ENCODE measurements at places on chromosomes 5 and 9.

GRCh38 chr5:168898247-168898911 lies 319.2 kb upstream of the PANK3 start:
- no peak for DNase-seq

GRCh38 chr5:110903966-110904365 lies 165.2 kb downstream of the SLC25A46 start:
- no peak for DNase-seq

GRCh38 chr5:128559300-128560297 lies 21.6 kb upstream of the FBN2 start:
- DNase-seq, result no peak

DNA sequence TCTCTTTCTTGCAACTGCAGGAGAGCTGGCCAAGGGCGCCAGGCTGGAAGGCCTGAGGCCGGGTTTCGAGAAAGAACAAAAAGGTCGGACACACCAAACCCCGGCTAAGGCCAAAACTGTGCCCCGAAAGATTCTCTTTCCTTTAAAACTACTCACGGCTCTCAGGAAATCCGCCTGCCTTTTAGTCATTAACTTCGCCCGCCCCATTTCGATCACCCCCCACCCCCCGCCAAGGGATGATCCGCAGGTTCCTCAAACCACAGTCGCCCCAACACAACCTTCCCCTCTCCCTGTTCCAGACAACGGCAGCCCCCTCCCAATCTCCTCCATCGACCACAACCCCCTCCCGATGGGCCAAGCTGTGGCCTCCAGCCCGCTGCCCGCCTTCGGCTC lies 536 bp downstream of the FEM1C start:
- no peak for DNase-seq

DNA sequence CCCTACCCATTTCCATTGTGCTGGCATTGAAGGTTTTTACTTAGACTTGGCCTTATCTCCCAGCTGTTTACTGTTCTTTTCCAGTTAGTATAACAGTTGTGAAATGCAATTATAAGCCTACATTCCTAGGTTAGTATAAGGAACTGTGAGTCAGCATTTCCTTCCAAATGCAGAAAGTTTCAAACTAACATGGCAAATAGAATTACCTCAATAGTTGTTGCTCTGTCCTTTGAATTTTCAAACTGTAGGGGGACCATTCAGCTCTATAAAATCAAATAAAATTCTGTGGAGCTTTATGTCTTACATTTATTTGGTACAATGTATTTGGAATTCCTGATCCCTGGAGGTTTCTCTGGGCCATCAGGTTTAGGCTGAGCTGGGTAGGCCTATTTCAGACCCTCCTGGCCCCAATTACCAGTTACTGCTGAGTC lies 47.2 kb downstream of the ARHGEF28 start:
- no peak for DNase-seq

DNA sequence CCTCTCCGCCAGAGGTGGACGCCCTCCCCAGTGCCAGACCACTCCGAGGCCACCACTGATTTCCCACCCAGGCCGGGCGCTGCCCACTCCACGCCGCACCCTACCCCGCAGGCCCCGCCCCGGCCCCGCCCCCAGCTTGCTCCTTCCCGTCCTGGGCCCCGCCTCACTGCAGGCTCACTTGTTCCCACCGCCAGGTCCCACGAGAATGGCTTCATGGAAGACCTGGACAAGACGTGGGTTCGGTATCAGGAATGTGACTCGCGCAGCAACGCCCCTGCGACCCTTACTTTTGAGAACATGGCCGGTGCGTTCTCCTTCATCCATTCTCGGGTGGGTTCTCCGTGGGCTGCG lies 6.5 kb downstream of the LRRC26 start:
- DNase-seq, result no peak

- no peak for DNase-seq
Measured at GRCh38 chr9:38004809-38005560, 64.0 kb downstream of the SHB start.

DNA sequence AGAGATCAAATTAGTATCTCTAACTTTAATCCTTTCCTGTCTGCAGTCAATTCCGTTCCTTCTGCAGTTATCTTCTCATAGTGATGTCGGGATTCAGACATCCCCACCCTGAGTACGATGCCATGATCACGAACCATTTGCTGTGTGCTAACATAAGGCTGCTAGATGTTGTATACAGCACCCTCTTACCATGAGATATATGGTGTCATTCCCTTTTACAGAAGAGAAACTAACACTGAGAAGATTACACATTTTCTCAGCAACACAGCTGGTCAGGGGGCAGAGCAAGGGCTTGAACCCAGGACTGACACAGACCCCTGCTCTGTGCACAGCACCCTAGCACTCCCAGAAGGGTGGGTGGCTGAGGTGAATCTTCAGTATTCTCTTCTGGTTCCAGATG lies 46.9 kb upstream of the HSD17B4 start:
- no peak for DNase-seq

DNA sequence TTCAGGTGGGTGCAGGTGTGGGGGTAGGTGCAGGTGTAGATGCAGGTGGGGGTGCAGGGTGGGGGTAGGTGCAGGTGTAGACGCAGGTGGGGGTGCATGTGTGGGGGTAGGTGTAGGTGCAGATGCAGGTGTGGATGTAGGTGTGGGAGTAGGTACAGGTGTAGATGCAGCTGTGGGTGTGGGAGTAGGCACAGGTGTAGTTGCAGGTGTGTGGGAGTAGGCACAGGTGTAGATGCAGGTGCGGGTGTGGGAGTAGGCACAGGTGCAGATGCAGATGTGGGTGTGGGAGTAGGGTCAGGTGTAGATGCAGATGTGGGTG lies 94.6 kb downstream of the PHF2 start:
- DNase-seq, result no peak

DNA sequence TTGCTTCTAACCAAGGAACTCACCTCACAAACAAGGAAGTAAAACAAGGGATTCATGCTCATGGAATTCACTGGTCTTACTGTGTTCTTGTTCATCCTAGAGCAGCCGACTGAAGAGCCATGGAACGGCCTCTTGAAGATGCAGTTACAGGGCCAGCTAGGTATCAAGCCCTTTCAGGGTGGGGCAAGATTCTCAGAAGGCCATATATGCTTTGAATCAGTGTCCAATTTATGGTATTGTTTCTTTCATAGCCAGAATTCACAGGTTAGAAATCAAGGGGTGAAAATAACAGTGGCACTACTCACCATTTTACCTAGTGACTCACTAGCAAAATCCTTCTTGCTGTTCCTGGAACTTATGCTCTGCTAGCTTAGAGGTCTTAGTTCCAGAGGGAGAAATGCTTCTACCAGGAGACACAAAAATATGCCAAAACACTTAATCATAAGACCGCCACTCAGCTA lies 159.5 kb upstream of the CDH10 start:
- no peak for DNase-seq

DNA sequence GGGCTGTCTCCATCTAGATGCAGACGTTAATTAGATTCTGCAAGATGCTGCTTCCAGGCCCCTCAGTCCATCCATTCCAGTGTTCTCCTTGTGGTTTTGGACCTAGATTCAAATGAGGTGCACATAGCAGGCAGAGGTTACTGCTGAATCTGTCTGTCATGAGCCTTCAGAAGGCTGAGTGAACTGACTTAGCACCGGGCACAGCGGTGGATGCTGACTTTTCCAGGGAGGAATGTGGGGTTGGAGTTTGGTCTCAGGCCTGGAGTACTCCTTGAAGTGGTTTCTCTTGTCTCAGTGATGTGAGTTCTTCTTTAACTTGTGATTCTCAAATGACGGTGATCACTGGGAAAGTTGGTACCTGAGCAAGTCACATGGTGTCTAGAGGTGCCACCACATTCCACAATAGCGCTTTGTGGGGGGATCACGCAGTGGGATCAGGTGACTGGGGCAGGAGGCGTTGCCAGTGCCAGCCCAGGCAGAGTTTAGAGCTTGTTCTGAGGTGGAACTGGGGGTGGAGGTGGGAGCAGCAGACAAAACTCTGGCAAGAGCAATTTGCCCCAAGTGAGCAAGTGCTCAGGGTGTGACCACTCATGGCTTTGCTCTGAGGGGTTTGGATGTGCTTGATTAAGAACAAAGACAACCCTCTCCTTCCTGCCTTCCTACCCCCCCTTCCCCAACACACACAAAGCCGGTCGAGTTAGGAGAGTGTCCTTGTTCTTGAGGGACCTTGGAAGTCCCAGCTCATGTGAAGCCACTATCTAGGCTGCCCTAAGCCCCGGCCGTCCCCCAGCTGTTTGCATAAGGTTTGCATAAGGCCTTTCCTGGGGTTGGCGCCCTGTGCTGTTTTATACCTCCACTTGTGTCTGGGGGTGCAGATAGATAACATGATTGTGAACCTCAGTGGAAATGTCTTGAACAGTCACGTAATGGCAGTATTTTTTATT lies 25.1 kb downstream of the JADE2 start:
- DNase-seq, result no peak

DNA sequence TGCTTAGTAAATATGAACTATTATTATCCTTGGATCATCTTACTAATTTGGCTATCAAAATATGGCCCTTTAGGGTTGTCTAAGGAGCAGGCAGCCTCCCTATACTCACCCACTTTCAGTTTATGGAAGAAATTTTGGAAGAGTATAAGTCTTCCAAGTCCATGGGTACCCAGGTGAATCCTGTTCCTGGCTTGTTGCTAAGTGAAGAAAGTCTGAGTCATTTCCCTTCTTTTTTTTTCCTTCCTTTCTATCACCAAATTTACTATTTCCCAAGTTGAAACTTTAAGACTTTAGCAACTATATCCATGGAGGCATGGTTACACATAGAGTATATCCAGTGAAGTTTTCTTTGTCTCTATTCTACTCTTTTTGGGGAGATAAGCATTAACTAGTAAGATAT lies 184.0 kb upstream of the ACTBL2 start:
- DNase-seq, result no peak

- no peak for DNase-seq
Measured at GRCh38 chr5:148268566-148268965, at the start of gene SPINK13. TSS of gene SPINK13 (plus strand) at chr5:148268794. CDS start at chr5:148270073, 1,279 bp downstream.

DNA sequence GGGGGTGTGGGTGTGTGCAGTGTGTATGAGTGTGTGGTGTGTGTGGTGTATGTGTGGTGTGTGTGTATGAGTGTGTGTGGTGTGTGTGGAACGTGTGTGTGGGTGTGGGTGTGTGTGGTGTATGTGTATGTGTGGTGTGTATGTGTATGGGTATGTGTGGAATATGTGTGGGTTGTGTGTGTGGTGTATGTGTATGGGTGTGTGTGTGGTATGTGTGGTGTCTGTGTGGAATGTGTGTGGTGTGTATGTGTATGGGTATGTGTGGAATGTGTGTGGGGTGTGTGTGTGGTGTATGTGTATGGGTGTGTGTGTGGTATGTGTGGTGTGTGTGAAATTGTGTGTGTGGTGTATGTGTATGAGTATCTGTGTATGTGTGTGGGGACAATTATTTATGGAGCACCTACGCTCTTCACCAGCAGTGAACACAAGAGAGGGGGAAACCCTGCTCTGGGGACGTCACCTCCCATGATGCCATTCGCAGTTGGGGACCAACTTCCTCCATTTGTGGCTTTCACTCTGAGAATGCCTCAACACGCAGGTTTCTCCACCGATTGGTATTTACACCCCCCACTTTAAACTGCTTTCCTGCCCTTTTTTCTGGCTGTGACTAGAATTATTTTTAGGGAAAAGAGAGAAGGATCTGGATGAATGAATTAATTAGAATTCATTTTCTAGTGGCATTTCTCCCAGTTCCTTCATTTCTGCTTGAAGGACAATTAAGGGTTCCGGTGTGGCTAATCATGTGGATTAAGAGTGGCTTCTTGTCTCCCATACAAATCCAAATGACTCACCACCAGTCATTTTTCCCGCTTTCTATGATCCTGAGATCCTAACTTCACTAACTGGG lies 238.1 kb downstream of the ROR2 start:
- no peak for DNase-seq

DNA sequence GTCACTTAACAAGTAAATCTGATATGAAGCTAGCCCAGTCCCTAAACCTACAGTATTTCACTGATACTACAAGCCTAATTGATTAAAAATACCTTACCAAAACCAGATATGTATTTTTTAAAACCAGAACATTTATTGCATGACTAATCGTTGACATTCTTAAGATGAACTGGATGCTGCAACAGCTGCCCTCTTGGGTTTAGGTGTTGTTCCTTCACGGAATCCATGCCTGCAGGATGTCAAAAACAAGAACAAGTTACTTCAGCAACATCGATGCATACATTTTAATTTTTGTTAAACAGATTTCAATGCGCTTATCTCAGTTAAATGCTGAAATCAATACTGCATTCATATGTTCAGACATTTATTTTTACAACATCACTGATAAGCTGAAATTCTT lies 2.7 kb downstream of the RPL37 start:
- DNase-seq, result no peak

DNA sequence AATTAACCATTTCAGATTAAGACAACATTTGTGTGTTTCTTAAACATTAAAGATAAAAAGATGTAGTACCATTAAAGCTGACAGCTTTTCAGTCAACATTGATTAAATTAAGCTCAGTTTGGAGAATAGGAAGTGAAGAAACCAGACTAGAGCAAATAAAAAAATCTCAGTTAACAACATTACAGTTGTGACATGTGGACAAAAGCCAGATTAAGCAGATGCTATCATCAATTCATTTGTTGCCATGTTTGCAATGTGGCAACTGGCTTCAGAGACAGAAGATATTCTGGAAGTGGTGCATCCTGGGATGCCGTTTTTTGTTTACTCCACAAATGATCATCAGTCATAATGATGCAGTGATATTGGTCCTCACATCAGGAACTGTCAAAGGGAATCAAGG lies 70.3 kb upstream of the CNTLN start:
- DNase-seq, result no peak

DNA sequence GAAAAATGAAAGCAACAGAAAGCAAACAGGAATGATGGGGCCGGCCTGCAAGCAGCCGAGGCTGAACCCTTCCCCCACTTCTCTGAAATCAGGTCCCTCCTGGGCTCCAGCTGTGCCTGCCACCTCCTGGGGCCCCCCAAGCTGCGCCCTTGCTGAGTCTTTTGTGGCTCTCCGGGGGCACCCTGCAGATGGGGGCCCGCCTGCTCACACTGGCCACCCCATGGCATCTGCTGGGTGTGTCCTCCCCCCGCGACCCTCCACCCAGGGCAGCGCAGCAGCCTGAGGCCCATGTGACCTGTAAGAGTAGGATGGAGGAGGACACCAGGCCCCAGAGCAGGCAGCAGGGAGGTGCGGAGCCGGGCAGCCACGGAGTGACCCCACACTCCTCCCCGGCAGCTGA lies 5.7 kb downstream of the GPSM1 start:
- no peak for DNase-seq

GRCh38 chr5:19140276-19140675 lies 847.7 kb downstream of the CDH18 start:
- no peak for DNase-seq

DNA sequence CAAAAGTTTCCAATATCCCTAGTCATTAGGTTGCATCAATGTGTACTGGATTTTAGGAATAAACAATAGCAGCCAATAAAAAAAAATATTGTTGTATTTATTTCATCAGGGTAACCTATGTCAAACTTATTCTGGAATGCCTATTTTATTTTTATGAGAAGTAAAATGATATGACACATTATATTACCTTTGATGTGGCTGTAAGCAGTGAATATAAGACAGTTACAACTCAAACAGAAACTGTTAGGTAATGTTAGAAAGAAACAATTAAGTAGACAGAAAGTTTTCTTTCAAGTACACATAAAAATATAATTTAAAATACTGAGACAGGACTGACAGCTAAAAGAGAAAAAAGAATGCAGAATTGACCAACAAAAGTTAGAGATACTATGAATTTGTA lies 65.5 kb downstream of the GNG10 start:
- DNase-seq, result no peak

GRCh38 chr5:56402266-56403220 lies 169.4 kb upstream of the ANKRD55 start:
- no peak for DNase-seq

Measured in cortex of kidney (tissue), 1 donor.